ENCODE measurements at places on chromosomes 3 and 15.

DNA sequence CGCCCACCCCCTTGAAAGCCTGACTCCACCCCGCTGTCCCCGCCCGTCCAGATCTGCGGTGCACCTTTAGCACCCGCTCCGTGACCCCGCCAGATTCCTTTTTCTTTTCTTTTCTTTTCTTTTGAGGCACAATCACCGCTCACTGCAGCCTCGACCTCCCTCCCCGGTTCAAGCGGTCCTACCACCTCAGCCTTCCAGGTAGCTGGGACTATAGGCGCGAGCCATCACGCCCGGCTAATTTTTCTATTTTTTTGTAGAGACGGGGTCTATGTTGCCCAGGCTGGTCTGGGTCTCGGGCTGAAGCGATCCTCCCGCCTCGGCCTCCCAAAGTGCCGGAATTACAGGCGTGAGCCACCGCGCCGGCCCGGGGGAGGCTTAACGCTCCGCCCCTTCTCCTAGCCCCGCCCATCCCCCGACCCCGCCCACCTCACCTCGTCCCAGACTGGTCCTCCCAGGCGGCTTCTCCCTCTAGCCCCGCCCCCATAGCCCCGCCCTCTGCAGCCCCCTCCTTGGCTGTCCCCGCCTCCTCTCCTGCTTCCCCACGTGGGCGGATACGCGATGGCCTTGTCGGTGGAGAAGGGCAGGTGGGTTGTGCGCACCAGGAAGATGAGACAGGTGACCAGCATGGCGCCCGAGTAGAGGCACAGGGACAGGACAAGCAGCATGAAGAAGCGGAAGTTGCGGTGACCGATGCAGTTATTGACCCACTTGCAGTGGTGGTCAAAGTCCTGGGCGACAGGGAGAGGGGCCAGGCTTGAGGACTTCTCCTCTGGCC lies 3.2 kb downstream of the ZDHHC19 start:
- DNase-seq = no peak

- no peak for DNase-seq
Measured at GRCh38 chr3:16455966-16456365, 57.5 kb downstream of the RFTN1 start.

DNA sequence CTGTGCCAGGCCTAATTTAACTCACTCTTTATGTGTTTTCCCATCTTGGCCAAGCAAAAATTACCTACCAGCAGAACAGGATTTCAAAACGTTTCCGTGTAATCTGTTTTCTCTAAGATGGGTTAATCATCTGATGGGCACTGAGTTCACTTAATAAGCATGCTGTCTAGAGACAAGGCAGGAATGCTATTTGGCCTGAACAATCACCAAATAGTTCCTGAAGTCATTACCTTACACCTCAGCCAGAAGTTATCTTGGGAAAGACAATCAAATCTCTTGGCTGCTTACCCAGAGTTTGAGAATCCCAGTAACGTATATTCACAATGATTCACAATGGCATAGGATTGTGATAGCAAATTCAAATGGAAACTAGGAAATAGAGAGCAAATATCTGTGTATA lies 779.1 kb downstream of the CADM2 start:
- no peak for DNase-seq

DNA sequence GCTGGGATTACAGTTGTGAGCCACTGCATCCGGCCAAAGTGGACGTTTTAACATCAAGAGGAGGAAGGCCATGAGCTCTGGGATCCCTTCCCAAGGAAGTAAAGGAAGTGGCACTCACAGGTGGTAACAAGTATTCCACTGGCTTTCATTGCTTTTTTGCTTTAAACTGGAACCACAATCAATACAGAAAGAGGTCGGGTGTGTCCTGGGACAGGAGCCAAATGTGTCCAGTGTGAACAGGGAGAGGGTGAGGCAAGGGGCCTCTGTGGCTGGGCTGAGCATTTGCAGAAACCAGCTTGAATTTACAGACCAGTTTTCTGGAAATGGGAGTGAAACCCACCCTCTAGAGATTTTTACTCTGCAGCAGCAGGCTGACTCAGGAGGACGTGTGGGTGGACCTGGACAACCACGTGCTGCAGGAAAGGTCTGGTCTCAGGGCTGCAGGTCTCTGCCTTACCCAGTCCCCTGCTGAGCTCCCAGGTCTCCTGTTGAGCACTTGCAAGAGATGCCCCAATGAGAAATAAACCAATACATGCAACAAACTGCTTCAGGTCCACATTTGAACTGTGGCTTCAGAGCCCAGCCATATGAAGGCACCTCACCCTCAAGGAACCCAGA lies 42.8 kb upstream of the TMEM115 start:
- no peak for DNase-seq

- DNase-seq = peak; percentile 74
Measured at GRCh38 chr15:86915811-86916331, 836.2 kb downstream of the AGBL1 start.

DNA sequence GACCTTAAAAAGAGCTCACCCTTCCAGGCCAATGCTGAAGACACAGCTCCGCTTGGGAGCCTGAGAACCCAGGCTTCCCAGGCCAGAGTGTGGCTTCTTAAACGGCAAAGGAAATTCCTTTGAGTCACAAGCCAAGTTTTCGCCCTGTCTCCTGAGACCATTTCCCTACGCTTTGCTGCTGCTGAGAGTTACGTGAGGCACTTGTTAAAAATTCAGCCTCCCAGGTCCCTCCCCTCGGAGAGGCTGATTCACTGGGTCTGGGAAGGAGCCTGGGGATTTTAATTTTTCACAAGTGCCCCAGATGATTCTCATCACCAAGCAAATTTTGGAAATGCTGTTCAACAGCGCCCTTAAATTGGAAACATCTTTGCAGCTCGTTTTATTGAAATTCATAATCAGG lies 25.5 kb downstream of the RLBP1 start:
- DNase-seq = no peak

GRCh38 chr3:5431811-5432378 lies 244.4 kb downstream of the EDEM1 start:
- no peak for DNase-seq

DNA sequence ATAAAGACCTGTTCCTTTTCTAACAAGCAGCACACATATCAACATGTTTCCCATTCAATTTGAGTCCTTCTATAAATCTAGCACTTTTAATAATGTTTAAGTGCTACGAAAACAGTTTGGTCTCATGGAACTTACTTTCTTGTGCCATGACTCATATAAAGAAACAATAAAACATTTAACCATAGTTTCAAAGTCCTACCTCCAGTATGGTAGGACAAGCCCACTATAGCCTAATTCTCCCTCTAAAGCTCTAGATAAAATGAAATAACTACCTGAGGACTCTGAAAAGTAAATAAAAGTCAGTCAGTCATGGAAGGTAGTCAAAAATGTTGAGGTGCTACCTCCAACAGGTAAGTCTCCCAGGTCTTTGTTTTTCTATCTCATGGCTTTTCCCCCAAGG lies 12.0 kb upstream of the PIK3CA start:
- no peak for DNase-seq

GRCh38 chr3:140529096-140529495 lies 148.8 kb upstream of the TRIM42 start:
- no peak for DNase-seq

- DNase-seq = no peak
Measured at GRCh38 chr3:151371526-151371925, 13.0 kb downstream of the P2RY12 start.

DNA sequence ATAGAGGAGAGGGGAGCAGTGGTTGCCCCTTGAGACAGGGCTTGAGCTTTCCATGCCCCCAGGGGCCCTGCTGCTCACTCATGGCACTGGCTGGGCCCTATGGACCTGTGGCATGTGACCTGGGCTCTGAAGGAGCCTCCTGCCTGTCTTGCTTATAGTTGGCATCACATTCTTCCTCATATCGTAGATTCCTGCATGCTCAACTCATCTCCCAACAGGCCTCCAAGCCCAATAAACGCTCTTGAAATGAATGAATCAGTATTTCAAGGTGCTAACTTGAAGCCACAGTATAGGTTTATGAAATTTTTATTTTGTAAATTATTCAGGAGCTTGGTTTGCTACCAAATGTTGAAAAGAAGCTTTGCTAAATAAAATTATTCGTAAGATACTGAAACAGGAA lies 93.3 kb upstream of the SLC7A14 start:
- DNase-seq = no peak

GRCh38 chr3:43862992-43863805 lies 172.5 kb downstream of the ABHD5 start:
- no peak for DNase-seq

DNA sequence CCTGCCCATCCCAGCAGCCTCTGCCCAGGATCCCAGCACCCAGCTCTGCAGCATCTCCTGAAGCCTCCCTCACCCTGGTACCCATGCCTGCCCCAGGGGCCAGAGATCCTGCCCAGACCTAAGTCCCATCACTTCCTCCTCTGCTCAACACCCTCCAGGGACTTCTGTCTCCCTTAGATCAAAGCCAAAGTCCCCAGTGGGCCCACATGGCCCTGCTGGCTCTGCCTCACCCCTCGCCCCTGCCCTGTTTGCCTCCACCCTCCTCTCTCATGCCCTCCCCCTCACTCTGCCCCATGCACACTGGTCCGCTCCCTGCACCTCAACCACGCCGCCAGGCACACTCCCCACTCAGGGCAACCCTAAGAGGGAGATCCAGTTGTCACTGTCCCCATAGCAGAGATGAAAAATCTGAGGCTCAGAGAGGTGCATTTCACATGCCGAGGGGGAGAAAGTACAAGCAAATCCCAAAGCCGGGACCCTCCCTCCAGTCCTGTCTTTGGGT lies 146.5 kb downstream of the NUP210 start:
- no peak for DNase-seq

DNA sequence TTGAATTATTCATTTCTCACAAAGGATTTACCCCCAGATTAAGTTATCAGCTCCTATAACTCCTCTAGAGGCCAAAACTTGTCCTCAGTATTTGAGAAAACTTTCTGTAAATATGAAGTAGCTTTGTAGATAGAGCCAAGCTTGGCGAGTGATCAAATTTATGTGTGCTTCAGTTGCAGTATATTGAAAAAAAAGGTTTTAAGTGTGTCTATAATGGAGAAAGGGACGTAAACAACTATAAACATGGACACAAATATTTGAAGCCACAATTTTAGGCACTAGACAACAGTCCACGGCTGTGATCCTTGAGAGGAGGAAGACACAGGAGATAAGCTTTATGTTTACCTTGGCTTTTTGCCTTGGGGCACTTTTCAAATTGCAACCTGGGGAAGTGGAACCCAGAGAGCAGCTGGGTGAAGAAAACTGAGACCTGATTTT lies 118.7 kb downstream of the THRB start:
- DNase-seq = no peak

DNA sequence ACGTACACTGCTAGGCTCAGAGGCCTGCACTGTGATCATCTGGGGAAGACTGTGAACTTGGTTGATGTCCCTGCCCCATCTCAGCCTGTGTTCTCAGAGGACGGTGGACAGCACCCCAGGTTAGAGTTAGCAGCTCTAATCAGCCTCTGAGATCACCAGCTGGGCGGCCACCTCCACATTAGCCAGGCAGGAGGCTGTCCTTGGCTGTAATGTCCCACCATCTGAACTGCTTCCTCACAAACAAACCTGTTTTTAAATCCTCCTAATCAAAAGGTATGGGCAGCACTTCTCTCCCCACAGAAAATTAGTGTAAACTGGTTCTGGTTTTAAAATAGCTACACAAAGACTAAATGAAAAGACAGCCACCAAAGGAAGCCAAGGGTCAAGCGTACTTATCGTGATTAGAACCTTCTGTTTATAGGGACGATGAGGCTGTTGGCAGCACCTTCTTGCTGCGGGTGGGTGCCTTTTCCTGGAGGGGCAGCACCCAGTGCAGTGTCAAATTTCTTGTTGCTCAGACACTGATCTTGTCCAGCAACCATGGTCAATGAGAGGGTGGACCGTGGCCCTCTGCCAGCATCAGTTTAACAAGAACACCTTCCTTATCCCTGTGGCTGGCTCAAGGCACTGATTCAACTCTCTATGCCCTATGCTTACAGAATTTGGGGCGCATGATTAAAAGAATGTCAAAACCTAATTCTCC lies 24.6 kb downstream of the ACSBG1 start:
- DNase-seq = no peak

DNA sequence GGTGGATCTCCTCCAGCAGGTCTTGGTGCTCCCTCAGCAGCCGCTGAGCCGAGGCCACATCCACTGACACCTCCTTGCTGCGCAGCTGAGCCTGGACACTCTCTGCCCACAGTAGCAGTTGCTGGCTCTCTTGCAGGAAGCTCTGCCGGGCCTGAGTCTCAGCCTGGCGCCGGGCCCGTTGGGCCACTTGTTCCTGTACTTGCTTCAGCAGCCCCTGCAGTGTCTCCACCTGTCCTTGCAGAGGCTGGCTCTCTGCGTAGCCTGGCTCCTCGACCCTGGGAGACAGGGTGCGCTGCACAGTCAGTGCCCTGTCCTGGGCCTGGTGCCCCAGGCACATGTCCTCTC lies 15.5 kb downstream of the SPTBN5 start:
- no peak for DNase-seq

DNA sequence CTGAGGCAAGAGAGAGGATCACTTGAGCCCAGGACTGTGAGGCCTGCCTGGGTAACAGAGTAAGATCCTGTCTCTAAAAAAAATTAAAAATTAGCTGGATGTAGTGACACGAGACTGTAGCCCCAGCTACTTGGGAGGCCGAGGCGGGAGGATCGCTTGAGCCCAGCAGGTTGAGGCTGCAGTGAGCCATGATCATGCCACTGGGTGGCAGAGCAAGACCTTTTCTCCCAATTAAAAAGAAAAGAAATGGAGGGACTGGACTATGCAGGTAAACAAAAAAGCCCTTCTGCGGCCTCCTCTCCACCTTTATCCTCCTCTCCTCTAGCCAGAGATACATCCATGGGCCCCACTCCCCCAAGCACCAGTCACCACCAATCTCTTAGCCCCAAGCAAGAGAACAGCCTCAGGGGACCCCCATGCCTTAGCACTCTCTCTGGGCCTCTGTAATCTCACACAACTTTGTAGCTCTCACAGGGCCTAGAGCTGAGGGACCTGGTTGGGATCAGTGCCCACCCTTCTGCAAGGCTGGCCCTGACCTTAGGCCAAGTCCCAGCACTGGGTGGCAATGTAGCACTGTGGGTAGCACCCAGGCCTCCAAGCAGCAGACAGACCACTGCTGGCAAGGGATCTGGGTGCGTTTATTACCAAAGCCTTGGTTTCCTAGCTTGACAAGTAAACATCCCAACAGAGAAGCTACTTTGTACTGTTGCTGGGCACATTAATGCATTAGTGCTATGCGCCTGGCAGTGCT lies 43.4 kb downstream of the FAM174B start:
- no peak for DNase-seq

- DNase-seq = no peak
Measured at GRCh38 chr3:182794455-182795388, 1.4 kb downstream of the ATP11B start.

DNA sequence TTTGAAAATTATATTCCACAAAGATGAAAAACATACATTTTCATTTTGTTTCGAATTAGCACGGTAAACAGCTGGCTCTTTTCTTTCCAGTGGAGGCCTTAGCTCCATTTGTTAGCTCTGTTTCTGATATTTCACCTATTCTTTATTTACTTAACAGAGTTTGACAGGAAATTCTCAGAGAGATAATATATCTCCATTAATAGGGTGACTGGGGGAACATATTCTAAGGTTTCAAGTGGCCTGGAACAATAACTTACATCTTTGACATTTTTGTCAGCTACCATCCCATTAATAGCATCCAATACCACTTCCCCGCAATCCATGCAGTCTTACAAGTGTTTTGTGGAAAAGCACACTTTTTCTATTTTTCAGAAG lies 577.6 kb upstream of the MDFIC2 start:
- no peak for DNase-seq

GRCh38 chr3:69205385-69205784 lies 83.0 kb upstream of the LMOD3 start:
- DNase-seq = no peak

GRCh38 chr3:171876680-171877147 lies 33.6 kb downstream of the TMEM212 start:
- no peak for DNase-seq

GRCh38 chr3:170233530-170233929 lies 11.3 kb downstream of the PRKCI start:
- DNase-seq = no peak

Data from SK-N-DZ (cell line).